ENCODE measurements at places on chromosomes 11 and 22.

- DNase-seq = no peak
Observed at GRCh38 chr11:520428-521176, 13.6 kb upstream of the RNH1 start.

DNA sequence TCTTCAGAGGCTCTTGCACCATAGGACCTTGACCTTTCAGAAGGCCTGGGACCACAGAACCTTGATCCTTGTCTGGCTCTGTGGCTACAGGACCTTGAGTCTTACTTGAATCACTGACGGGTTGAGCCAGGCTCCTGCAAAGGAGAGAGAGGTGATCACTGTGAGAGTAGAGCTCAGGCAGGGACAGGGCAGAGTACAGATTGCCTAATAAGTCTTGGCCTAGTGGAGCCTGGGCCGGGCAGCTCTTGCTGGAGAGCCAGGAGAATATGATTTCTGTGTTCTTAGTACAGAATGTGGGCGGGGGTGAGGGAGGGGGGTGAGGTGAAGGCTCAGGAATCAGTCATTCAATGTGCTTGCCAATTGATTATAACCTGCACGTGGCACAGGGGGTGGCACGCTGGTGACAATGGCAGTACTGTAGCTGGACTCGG, 26.0 kb downstream of the SERPINH1 start:
- no peak for DNase-seq

GRCh38 chr11:11940551-11940950, 67.9 kb downstream of the DKK3 start:
- no peak for DNase-seq

DNA sequence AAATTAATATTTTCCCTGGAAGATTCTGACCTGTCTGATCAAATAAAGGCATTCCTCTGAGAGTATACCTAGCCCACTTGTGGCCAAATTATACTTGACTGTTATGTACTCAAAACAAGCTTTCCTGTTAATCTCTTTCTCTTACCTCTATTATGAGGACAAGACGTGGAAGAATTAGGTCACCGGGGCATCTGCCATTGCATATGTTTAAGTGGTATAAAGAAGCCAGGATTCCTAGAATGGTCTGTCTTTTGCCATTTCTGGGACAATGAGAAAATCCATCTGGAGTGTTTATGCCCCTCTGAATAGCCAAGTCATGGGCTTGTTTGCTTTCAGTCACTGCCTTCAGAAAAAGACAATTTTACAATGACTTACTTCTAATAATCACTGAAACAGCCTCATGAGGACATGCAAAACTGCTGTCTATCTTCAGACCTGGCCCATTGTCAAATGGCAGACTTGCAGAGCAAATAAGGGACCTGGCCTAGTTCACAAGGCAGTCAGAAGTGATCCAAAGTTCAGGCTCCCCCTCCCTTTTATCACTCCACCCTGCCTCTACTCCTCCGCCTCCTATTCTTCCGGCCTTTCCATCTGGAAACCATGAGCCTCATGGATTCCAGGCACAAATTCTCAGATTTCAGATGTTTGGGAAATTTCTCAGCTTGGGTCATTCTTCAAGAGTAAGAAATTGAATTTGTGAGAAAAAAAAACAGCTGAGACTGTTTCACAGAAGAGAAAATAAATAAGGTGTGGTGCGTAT, 128.1 kb upstream of the LDLRAD3 start:
- no peak for DNase-seq

DNA sequence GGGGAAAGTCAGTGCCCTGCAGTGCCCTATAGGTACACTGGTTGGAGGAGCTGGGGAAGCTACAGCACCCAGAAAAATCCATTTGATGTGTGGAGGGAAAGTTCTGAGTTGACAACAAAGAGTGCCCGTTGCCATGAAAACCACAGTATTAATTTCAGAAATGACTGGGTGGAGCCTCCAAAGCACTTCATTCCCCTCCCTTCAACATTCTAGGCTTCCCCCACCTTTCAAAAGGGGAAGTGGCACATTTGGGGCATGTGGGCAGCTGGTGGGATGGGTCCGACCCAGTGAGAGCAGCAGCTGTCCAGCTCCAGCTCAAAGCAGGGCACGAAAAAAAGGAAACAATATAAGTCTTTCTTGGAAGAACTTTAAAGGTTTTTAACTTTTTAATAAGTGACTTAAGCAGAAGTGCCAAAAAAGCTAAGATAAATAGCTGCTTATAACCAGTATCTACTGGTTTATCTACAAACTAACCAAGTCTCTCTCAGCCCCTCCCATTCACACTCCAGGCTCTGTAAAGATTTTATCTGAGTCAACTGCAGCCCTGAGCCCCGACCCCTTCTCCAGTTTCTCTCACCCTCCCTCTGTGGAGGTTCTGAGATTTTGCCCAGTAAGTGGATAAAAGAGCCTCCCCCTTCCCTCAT, 9.0 kb upstream of the AHNAK start:
- DNase-seq = no peak

GRCh38 chr11:108881131-108881530, 216.3 kb downstream of the DDX10 start:
- no peak for DNase-seq
